ENCODE measurements at places on chromosomes 3 and 15.

- no peak for DNase-seq
Measured at GRCh38 chr15:51770902-51771301, 19.5 kb downstream of the TMOD2 start.

- DNase-seq = no peak
Measured at GRCh38 chr3:42589382-42590109, 1.1 kb upstream of the SS18L2 start.

DNA sequence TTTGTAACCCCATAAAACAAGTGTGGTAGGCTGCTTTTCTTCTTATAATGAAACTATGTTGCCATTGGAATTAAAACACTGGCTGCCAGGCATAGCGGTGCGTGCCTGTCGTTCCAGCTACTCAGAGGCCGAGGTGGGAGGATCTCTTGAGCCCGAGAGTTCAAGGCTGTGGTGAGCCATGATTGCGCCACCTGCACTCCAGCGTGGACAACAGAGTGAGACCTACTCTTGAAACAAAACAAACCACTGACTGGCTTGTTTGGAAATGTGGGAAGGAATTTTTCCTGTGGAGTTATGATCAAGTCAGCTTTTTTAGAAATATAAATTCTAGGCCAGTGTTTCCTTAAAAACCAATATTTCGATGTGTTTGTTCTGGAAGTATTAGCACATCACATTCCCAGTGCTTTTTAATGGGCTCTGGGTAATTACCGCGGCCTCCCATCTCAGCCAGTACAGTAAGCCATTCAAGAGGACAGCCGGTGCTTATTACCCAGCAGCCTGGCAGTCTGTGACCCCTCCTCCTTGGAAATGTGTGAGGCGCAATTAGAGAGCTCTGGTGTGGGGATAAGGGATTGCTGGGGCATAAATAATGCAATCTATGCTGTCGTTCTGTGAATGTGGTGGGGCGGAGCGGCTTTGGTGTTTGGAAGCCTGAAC, 58.3 kb upstream of the TRAK1 start:
- no peak for DNase-seq

DNA sequence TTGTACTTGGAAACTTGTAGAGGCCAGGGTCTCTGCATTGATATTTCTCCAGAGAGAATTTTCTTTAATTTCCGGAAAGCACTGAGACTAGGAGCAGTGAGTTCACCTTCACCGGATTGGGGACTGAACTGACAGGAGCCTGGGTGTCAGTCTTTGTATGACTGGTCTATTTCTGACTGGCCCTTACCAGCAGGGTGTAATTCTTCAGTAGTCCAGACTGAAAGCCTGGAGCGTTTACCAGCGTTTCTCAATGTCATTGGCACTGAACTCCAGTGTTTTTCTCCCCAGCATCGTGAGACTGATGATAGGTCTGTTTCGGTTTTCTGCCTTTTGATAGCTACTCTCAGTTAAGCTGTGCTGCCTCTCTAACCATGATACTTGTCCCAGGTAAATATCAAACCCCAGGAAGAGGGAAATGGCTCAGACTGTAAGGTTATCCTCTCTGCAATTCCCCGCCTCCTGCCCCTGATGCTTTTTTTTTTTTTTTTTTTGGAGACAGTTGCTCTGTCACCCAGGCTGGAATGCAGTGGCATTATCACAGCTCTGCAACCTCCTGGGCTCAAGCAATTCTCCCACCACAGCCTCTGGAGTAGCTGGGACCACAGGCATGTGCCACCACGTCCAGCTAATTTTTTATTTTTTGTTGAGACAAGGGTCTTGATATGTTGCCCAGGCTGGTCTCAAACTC, 103.6 kb downstream of the CACNA2D3 start:
- DNase-seq = no peak

- no peak for DNase-seq
Measured at GRCh38 chr3:146154995-146155394, 6.0 kb downstream of the PLOD2 start.

DNA sequence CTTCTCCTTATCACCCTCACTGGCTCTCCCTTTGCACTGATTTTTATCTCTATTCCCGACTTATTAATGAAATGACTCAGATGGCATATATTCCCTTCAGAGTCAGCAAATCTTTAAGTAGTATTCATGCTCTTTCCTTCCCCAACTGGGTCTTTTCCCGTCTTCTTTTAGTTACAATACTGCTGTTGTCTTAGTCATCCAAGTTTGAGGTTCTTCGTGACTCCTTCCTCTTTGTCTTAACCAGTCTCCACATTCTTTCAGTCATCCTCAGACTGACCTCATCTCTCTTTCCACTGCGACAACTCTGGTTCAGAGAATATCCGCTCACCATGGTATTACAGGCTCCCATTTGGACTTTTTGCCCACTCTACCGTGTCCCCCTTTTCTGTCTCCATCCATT, 12.4 kb downstream of the WDR5B start:
- DNase-seq = no peak

- DNase-seq = no peak
Measured at GRCh38 chr15:67101911-67102598, 36.7 kb downstream of the SMAD3 start.

DNA sequence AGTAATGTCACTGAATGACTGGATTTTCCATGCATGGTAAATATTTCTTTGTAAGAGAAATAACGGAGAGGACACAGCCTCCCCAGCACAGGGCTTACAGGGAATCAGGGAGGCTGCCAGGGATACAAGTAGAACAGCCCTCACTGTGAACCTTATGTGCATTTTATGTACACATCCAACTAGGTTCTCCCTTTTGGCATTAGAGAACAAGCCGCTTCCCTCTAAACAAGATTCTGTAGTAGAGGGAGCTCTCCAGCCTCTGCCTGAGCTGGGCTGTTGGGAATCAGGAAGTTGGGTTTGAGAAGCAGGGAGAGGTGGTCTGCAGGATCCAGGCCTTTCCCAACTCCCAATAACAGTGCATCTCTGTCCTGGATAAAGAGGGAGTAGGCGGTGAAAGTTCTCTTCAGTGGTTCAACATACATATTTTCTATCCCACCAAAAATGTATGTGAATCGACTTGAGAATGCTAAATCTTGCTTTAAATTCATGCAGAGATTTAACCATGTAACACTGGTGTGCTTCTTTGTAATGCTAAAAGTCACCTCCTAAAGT, 83.7 kb downstream of the ARNT2 start:
- DNase-seq = no peak

- no peak for DNase-seq
Measured at GRCh38 chr3:114566162-114566755, 272.4 kb downstream of the TIGIT start.

DNA sequence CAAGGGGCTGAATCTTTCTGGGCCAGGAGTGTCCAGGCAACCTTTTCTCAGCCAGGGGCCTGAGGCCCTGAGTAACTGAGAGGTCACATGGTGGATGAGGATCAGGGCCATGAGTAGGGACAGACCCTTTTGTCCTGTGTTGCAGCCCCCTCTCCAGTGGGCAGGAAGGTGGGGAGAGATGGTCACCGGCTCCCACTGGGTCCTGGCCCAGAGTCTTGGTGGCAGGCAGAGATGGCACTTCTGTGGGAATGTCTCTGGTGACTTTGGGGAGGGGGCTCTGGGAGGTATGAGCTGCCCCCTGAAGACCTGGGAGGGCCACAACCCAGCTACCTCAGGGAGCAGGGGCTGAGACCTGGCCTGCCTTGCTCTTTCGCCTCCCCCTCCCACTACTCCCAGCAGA, 6.8 kb downstream of the ESYT3 start:
- no peak for DNase-seq

DNA sequence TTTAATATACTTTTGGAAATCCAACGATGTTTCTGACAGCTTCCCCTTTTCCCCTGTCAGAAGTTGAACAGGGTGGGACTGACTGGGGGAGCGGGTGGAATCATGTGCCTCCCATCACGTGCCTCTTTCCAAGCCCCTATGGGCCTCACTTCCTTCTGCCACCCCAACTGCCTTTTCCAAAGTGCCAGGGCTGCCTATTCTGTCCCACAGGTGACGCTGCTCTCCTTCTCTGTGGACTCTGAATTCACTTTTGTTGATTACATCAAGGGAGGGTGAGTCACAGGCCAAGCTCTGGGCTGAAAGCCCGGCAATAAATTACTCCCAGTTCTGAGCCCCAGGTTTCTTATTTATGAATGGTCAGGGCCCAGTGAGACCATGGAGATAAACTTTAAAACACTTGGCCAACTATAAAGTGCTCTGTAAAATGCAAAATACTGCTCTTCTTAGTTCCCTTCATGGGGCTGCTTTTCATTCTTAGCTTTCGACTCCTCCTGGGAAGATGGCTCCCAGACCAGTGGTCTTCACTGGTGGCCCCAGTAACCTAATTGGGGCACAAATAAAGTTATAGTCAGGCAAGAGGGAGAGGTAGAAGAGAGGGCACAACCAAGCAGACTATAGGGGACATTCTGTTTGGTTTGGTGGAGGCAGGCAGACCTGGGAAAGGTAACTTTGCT, 12.3 kb downstream of the CPNE9 start:
- peak; percentile 52 for DNase-seq

GRCh38 chr15:57376696-57377477, 582 bp downstream of the CGNL1 start:
- DNase-seq = no peak

DNA sequence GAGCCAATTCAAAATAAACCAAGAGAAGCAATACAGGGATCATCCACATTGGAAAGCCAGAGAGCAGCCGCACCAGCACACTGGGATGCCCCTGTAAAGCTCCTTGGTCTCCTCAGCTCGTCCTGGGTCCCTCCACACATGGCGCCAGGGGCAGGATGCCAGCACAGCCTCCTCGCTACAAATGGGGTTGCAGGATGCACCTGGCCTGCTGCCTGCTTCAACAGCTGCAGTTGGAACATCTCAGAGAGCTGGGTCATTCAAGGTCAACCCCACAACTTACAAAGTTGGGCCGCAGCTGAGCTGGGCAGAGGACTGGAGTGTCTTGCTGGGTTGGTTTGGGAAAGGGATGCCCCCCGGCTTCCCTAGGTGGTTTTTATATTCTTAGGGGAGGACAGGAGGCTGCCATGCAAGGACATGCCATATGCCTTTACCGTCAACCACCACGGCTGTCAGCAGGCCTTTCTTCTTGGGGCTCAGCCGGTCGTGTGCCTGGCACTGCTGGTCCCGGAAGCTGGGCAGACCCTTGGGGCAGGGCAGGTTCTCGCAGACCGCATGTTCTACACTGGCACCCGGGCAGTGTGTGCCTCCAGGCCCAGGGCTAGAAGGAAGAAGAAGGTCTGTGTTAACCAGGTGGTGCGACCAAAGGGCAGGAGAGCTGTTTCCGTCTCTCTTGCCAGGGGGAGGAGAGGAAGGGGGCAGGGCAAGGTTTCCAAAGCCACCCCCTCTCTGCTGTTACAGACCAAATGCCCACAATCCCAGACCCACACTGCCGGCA, 225.2 kb downstream of the ADAMTS17 start:
- DNase-seq = no peak

GRCh38 chr3:185292238-185292637, 38.4 kb upstream of the EHHADH start:
- no peak for DNase-seq

DNA sequence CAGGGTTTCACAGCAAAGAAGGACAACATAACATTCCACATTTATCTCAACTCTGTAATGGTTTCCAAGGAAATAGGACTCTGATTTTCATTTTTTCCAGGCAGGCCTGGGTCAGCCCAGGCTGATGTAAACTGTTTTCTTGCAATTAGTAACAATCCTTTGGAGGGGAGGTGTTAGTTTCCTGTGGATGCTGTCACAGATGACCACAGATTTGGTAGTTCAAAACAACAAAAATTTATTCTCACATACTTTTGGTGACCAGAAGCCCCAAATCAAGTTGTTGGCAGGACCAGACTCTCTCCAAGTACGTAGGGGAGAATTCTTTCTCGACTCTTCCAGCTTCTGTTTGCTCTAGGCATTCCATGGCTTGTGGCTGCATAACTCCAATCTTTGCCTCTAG, 88.0 kb downstream of the EDEM1 start:
- no peak for DNase-seq

- peak; percentile 65 for DNase-seq
Measured at GRCh38 chr15:39191871-39192291, 389.0 kb upstream of the THBS1 start.

GRCh38 chr3:178669022-178669601, 132.9 kb downstream of the KCNMB2 start:
- DNase-seq = no peak

DNA sequence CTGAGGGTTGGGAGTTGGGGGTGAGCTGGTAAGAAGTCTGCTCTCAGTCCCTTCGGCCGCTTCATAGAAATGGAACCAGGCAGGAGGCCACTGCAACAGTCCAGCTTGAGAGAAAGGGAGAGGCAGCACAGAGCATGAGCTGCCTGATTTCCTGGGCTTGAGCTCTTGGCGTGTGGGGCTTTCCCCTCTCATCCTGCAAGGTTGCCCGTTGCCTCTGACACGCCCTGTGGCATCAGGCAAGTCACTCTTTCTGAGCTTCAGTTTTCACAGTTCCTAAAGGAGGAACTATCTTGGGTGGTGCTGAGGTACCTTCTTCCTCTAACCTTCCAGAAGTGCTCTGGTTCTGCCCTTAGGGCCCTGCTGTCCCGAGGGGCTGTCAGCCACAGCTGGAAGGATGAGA, 4.9 kb downstream of the MESP2 start:
- no peak for DNase-seq

- no peak for DNase-seq
Measured at GRCh38 chr3:117063930-117064329, 354.4 kb downstream of the TUSC7 start.

GRCh38 chr15:32843219-32843815, 125.5 kb downstream of the GREM1 start:
- no peak for DNase-seq

DNA sequence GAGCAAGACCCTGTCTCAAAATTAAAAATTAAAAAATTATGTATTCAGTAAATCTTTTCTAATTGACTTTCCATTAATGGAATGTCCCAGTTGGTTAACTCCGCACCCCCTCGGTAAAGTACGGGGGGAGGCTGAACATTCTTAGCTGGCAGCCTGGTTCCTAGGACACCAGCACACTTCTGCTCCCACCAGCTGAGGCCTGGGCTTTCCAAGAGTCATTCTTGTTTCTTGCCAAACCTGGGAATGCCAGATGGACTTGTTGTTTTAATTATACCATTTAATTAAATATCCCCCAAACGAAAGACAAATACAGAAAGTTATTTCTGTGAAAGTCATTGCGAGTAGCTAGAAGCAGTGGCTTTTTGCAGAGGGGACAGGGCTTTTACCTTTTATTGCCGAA, 179.4 kb downstream of the VGLL4 start:
- no peak for DNase-seq

DNA sequence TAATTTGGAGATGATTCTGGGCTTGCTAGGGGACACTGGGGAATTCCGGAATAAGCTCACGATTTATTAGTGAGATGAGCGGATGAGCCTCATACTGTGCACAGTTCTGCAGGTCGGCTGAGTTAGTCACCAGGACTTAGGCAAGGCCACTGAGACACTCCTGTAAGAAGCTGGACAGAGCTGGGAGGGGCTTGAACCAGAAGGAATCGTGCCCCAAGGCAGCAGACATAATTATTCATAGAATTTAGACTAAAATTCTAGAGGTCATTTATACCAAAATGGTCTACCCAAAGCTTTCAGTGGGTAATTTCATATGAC, 121.4 kb downstream of the VGLL4 start:
- no peak for DNase-seq
